ENCODE measurements at places on chromosomes 3 and 15. TPM values are rescaled to one million over a fixed set of nuclear protein-coding genes. Genes with fewer than 3 reads are reported as not detected.

Gene NME9
- total RNA-seq, result 2.3 TPM

- DNase-seq, result no peak
Observed at GRCh38 chr15:77035999-77036471, 34.9 kb downstream of the TSPAN3 start.

DNA sequence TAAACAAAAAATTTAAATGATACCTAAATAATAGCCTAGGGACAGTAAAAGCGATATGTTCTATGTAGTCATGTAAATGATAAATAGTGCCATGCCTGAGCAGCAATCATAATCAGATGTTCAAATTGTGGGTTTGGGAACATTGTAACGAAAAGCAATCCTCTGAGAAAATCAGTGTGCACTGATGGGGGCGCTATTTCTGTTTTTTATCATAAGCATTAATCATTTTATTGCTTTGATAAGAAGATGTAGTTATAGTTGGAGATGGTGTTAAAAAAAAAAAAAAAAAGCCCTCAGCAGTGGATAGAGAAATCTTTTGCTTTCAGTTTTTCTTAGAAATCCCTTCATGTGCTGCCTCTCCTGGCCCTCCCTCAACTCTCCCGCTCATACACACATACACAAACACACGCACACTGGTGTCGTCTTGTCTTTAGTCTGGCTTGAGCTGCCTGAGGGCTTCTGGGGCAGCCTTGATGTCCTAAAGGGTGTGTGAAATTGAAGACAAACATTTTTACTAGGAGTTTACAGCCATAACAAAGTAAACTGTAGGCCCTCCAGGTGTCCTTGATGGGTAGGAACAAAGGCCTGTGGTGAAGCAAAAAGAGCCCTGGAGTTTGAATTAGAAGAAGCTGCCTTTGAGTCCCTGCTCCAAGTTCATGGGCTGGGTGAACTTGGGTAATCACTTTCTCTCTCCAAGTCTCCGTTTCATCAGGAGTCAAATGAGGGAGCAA is 428.1 kb downstream of the SOX2 start:
- no peak for DNase-seq

GRCh38 chr3:75265897-75266296 is 398.2 kb upstream of the FRG2C start:
- DNase-seq, result no peak

Gene NDN
- 76.4 TPM for total RNA-seq

DNA sequence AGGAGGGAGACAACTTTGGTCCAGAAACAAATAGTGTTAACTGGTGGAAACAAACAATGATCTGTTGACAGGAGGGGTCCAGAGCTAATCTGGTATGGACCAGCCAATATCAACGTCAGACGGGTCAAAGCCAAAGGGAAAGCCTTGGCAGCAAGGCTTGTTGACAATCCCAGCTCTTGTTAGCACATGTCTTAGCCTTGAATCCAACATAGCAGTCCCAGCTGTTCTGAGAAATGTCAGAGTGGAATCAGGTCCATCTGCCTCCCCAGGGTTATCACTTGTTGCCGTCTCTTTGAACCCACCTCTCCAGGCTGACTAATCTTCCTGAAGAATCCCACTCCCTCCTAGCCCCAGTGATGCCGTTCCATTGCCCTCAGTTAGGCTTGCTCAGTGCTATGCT is 404.6 kb upstream of the MCTP2 start:
- no peak for DNase-seq

Gene TMEM62
- 37.6 TPM for total RNA-seq

- no peak for DNase-seq
Observed at GRCh38 chr3:69781593-69781992, 42.3 kb downstream of the MITF start.

Gene GCNT3
- not detected for total RNA-seq

Gene PLSCR4
- total RNA-seq, result 7.6 TPM

Gene CLEC3B
- total RNA-seq, result 26.0 TPM

Gene FBXO40
- 0.31 TPM for total RNA-seq

Gene TNFSF10
- 4.7 TPM for total RNA-seq

Gene CYP1A2
- total RNA-seq, result not detected

DNA sequence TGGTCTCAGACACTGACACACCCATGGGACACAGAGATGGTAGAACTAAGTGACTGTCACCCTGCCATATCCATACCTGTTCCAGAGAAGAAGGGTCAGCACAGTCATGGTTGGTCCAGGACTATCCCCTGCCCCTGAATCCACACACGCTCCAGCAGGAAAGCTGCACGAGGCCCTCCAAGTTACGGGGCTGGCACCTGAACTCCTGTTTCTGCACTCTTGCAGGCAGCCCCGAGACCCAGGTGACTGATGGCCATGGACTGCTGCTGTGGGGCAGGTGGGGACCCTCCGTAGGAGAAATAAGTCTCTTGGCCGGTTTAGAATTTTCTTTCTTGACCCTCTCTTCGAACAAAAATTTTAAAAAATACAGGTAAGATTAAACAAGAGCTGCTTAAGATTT is 30.6 kb downstream of the CHDH start:
- DNase-seq, result no peak

- DNase-seq, result peak; percentile 11
Observed at GRCh38 chr3:44439499-44440295, 37.8 kb downstream of the ZNF445 start.

Gene ACKR4
- 0.16 TPM for total RNA-seq
